ENCODE measurements at places on chromosomes 7 and 10.

DNA sequence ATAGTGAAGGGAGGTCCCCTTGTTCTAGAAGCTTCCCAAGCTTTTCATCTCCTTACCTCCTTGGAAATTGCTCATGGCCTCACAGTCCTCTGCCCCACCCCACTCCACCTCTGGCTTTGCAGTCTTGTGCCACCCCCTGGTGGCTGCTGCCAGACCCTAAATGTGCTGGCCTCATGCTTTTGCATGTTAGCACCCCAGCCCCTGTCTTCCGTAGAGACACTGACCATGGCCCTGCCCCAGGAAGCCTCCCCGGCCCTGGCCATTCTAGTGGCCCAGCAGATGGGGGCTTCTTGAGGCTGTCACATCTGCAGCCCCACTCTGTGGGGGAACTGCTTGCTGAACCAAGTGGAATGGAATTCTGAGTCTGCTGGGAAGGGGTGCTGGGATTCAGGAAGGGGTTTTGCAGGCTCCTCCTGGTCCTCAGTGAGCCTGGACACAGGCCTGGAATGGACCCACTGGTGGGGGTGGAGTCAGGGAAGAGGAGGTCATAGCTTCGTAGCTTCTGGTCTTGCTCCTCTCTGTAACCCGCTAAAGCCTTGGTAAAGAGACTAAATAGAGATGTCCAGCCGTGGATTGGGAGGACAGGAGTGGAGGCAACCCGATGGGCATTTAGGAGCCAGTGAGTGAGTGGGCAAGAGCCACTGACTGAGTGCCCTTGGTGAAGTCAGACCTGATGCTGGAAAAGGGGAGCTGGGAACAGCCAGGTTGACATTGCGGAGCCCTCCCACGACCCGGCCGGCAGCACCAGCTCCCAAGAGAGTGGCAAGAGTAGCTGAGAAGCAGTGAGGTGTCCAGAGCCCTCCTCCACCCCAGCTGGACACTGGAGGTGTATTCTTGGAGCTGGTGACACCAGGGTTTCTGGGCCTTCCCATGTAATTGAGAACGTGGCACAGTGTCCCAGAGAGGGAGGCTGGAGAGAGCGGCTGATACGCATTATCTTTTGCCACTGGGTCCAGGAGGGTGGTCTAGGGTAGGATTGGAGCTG, 20.9 kb downstream of the RAMP3 start:
- DNase-seq, result no peak

DNA sequence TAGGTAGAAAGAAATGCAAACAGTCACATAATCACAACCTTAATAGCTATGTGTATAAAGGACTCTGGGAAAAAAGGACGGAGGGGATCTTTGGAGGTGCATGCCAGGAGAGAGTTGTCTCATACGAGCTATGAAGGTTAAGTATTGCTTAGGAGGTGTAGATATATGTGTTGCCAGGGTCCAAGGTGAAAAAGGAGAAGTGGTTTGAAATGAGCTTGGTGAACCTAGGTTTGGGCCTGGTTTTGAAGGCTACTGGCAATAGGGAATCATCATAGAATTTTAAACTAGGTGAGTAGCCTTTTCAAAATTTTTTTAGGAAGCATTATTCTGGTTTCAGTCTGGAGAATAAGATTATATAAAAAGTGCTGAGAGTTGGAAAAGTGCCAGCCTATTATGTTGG, 336.8 kb downstream of the AUTS2 start:
- no peak for DNase-seq

DNA sequence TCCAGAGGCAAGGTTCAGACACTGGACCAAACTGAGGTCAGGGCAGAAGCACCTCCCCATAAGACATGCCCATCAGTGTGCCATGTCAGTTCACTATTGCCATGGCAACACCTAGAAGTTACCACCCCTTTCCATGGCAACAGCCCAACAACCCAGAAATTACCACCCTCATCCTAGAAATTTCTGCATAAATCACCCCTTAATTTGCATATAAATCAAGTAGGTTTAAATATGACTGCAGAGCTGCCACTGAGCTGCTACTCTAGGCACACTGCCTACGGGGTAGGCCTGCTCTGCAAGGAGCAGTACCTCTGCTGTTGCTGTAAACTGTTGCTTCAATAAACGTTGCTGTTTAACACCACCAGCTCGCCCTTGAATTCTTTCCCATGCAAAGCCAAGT, 12.7 kb downstream of the STEAP2 start:
- DNase-seq, result no peak

DNA sequence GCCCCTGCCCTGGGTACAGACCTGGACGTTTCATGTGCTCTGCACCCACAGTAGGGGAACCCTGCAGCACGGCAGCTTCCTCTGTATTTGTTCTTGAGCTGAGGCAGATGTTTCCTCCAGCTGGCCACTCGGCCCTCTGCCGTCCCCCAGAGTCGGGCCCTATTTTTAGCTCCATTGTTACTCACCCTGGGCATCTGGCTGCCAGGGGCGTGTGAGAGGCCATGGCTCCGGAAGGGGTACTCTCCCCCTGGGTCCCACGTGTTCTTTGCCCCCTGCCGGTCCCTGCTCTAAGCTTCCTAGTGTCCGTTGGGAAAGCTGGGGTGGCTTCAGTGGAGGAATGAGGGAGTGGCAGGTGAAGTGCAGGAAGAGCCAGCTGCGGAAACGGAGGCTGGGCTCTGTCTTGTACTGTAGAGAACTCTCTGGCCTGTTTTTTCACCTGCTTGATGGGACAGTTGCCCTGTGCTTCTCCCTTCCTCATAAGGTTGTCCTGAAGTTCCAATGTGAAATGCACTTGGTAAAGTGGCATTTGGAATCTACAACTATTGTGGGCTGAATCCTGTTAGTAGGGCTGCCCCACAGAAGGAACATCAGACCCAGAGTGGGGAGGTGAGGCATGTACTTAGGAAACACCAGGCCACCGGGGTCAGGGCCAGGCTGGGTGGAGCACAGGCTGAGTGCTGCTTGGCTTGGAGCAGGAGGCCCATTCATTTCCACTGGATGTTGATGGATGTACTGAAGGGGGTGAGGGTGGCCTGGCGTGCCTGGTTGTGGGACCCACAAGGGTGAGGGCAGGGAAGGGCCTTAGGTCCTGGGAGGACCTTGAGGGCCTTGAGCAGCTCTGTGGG, 30.6 kb downstream of the PALD1 start:
- no peak for DNase-seq

GRCh38 chr7:115462301-115463015, 540.6 kb downstream of the MDFIC start:
- no peak for DNase-seq

DNA sequence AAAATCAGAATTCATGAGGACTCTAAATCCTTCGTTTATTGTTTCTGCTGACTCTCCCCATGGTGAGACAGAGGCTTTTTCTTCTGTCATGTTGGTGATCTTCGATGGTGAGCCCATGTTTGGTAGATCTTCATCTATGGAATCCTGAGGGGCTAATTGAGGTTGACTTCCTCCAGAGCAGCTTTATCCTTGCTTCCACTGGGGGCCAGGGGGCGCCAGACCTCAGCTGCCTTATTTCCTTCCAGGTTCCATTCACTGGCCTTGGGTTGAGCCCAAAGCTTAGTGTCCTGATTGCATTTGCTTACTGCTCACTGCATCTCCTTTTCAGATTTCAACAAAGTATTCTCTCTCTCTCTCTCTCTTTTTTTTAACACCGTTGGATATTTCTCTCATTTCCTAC, 80.7 kb downstream of the GCC1 start:
- DNase-seq, result no peak

DNA sequence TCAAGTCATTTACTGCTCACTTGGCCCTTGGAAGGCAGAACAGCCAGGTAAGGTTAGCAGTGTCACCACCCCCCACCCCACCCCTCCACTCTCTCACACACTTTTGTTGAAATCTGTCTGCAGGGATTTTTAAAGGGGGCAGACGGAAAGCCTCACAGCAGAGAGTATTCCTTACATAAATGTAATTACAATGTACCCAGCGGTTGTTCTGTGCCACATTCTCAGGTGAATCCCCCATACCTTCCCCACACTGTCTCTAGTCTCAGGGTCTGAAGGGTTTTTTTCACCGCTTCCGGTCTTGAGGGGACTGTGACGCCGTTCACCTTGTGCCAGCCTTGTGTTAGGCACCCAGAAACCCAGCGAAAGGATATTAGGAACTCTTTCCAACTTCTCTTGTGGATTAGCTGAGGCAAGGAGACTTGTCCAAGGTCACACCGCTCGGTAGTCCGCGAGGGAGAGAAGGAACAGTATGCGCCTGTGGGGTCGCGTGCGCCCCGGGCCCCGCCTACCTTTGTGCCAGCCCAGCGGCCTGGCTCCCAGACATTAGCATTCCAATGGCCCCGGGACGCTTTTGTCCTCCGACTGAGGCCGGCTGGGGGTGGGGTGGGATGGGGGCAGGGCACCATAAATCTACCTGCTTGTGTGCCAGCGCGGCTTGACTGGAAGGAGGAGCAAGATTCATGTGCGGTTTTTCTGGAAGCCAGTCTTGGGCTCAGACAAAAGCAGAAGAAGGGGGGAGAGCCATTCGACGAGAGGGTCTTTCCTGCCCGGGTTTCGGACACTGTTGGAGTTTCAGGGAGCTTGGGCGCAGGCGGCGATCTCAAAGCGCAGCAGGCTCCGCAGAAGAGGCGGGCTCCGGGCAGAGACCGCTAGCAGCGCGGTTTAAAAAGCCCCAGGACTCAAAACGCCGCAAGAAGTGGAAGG, 4.5 kb downstream of the NEUROG3 start:
- no peak for DNase-seq

DNA sequence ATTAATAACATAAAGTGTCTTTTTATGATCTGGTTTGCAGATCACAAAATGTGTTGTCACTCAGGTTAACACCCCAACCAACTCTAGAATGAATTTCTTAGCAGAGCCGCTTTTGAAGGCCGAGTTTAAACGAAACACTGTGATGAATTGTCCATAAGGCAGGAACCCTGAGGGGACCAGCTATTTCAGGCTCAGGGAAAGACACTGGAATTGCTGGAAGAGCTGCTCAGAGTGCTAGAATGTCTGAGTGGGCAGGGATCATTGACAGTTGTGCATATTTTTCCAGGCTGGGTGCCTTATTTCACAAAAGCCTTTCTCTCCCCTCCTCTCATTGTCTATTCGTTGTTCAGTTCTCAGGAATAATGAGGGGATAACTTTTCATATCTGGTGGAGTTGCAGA, 68.7 kb upstream of the PRKG1 start:
- DNase-seq, result no peak
